ENCODE measurements at places on chromosomes 16 and 17.

DNA sequence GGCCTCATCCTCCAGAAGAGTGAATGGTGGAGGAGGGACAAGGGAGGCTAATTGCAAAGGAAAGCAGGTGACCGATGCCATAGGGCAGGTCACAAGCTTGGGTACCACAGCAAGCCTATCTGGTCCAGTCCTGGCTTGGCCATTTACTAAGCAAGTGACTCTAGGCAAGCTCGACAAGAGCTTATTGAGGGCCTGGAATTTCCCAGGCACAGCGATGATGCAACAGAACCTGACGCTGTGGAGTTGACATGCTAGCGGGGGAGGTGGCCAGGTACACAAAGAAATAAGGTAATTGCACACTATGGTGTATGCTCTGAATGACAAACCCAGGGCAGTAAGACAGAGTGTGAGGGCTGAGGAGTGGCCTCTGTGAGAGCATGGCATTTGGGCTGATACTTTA, 98.5 kb downstream of the PGS1 start:
- DNase-seq = no peak

DNA sequence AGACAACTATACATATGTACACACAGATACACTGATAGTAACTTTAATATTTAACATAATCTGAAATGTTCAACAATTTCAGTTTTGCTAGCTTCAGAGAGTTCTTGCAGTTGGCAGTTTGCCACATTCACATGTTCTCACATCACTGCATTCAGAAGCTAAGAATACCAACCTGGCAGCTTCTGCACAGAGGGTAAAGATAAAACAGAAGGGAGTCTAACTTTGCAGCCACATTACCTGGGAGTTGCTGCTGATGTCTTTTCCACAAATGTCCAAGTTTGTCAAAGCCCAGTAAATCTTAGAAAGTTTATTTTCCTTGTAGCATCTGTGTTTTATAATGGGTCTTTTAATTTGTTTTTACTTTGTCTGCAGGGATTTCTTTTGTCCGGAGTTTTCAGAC, 332.0 kb downstream of the BCAS3 start:
- DNase-seq = no peak

DNA sequence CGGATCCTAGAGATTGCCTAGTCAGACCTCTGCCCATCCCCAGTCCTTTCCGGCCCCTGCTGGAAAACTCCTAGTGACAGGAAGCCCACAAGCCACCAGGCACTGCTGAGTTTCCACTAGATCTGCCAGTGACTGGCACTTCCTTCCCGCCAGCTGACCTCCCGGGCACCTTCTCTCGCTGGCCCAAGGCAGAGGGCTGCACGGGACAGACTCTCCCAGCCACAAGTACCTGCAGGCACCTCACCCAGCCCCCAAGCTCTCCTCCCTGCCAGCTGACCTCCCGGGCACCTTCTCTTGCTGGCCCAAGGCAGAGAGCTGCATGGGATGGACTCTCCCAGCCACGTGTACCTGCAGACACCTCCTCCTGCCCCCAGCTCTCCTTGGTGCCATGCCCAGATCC, 66.3 kb upstream of the DOC2B start:
- no peak for DNase-seq

DNA sequence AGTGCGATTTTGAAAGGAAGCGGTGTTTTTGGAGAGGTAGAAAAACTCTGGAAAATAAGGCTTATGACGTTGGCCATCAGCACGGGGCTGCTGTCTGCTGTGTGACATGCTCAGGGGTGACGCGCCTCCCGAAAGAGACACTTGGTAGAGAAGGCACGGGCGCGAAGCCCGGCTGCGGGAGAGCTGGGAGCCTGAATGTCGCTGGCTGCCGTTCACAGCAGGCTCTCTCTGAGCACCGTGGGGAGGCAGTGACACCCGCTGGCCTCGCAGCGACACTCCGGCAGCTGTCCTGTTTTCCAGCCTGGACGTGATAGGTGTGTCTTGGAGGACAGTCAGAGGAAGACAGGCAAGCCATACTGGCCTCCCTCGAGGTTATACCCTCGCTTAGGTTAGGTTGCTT, 759.1 kb upstream of the RBFOX1 start:
- DNase-seq = no peak

DNA sequence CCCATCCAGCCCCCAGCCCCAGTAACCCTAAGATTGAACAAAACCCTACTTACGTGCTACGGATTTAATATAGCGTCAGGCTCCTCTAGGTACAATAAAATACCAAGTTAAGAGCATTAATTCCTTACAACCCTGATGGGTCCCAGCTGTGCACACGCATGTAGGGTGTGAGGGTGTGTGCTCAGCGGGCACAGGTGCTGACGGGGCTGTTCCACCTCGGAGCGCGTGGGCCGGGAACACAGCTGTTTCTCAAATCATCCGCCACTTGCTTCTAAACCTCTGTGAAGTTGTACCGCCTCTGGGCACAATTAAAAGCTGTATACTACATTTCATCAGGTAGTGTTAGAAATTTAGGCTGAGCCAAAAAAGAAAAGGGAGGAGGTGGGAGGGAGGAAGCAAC, 478.6 kb downstream of the MAF start:
- DNase-seq = no peak

GRCh38 chr16:5490499-5490898, 392.9 kb upstream of the EEF2KMT start:
- no peak for DNase-seq
